Activated CD8-positive, alpha-beta memory T cell treated with anti-CD3 and anti-CD28 coated beads for 1 hour (primary cell): ENCODE measurements at places on chromosomes 11 and 22.
A peak's percentile ranks its signal among the peaks of the same experiment; 100 is the strongest.

DNA sequence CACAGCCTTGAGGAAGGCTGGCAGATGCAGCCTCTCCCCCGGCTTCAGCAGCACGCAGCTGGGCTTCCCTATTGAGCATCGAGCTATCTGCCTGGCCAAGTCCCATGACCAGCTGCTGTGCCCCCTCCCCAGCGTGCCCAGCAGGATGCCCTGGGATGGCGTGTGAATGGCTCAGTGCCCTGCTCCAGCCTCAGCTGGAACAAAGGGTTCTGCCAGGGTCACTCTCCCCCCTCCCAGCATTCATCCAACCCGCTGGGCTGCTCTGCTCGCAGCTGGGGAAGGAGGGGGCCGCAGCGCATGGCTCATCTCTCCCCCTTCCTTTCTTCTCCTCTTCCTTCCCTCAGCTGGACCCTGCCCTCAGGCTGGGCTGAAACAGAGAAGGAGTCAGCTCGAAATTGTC, 14.5 kb downstream of the LRP4 start:
- DNase-seq: no peak

- DNase-seq: no peak
These were observed 83.3 kb upstream of the SUSD2 start for GRCh38 chr22:24097961-24098391.

- DNase-seq: no peak
These were observed 1.4 kb upstream of the PIWIL3 start for GRCh38 chr22:24775769-24776492.

- DNase-seq: no peak
These were observed 33.1 kb upstream of the PICALM start for GRCh38 chr11:86101941-86102407.

DNA sequence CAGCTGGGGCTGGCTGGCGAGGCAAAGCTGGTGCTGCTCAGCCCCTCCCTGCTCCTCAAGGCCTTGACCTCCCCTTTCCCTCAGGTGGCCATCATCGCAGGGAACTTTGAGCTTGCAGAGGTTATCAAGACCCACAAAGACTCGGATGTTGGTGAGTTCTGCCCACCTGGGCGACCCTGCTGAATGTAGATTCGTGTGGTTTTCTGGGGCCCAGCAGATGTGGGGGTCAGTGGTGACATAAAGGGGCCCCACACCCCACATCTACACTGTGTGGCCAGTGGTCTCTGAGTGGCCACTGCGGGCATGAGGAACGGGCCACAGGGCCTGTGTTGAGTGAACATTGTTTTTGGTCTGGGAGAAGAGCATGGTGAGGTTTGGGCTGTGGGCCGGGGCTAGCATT, 11.9 kb downstream of the SHANK3 start:
- no peak for DNase-seq

DNA sequence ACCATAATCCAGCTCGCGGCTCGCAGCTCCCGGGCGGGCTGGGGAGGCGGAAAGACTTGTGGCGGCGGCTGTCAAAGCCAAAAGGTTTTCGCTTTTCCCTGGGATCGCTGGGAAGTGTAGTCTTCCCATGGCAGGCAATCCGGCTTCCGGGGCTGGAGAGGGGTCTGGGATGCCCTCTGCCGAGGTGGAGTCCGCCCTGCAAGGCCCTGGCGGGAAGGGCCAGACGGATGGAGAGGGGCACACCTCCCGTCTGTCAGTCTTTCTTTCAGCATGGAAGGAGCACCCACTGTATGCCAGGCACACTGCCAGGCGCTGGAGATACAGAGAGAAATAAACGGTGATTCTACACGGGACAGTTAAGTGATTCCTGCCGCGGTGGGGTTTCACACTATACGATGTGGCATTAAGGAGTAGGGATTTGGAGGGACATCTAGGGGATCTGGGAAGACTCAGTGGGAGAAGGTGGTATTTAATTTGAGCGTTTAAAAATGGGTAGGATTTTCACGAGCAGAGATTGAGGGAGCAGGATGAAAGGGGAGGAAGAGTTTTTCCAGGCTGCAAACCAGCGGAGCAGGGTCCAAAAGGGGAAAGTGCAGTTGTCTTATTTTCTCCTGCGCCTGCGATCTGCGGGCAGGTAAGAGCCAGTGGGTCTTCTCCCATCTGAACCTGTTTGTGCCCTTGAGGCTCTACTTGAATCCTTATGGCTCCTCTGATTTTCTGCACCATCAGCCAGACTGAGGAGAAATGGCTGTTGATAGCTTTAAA, at the start of gene BACE1:
BACE1 (minus strand) TSS at position 60 of the 765 bp plus-strand sequence. CDS start 461 bp downstream, outside the sequence.
- DNase-seq: no peak

DNA sequence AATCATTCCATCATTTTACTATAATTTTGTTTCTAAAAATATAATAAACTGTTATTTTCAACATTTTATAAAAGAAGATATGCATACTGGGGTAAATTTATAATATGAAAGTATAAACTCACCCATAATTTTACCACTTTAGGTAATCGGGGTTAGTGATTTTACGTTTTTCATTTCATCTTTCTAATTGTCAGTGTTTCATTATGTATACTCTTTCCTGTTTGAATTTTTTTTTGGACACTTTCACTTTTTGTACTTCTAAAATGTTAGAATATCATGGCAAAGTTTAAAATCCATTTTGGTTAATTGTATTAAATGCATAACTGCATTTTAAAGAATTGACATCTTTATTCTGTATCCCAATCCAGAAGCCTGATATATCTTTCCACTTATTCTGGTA, 115.8 kb downstream of the METTL15 start:
- no peak for DNase-seq

GRCh38 chr11:70270877-70271648, 573 bp downstream of the PPFIA1 start:
- DNase-seq: no peak

DNA sequence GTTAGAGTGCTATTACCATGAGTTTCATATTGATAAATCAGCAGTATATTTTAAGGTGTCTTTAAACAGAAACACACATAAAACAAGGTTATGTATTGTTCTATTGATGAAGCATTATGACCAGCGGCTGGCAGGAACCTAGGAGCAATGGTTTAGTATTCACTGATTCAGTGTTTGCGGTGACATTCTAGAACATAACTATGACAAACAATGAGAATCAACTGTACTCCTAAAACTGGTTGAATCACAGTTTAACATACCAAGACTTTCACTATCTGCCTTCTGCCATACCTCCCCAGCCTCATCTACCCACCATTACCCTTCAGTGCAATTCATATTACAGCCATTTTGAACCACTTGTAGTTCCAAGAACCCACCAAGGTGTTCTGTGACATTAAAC, 8.8 kb downstream of the HOATZ start:
- DNase-seq: no peak

DNA sequence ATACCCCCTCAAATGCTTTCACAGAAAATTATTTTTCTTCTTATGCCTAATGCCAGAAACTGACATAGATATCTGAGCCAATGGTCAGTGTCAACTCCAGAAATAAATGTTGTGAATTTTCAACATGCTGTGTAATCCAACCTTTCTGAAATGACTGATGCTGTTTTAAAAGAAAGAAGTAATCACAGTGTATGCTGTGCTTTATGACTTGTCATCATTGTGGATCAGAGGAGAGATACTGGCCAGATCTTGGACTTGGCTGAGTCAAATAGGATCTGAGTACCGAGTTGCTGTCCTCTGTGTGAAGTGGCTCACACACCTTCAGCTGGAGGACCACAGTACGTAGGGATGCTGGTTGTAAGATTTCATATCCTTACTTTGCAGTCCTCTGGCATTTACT, 89.9 kb upstream of the ARHGAP20 start:
- DNase-seq: no peak

- DNase-seq: no peak
These were observed 62.1 kb upstream of the PHOX2A start for GRCh38 chr11:72305891-72306585.

DNA sequence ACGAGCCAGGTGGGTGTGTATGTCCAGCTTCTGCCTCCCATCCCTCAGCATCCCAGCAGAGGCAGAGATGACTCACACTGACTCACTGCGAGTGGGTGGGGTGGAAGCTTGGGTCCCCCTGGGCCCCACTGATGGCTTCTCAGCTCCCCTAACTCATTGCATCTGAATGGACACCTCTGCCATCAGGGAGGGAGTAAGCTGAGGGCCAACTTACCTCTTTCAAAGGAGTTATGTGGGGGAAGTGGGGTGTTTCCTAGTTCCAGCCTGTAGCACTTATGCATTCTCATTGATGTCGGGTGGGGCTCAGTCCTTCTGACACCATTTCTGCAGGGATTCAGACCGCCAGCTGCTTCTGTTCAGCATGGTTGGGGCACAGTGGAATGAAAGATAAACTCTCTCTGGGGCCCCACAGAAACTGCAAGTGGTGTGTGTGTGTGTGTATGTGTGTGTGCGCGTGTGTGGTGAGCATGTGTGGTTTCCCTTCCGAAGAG, 1425.8 kb downstream of the TBC1D22A start:
- DNase-seq: no peak

GRCh38 chr11:2325719-2326118, 23.9 kb downstream of the TSPAN32 start:
- DNase-seq: no peak

DNA sequence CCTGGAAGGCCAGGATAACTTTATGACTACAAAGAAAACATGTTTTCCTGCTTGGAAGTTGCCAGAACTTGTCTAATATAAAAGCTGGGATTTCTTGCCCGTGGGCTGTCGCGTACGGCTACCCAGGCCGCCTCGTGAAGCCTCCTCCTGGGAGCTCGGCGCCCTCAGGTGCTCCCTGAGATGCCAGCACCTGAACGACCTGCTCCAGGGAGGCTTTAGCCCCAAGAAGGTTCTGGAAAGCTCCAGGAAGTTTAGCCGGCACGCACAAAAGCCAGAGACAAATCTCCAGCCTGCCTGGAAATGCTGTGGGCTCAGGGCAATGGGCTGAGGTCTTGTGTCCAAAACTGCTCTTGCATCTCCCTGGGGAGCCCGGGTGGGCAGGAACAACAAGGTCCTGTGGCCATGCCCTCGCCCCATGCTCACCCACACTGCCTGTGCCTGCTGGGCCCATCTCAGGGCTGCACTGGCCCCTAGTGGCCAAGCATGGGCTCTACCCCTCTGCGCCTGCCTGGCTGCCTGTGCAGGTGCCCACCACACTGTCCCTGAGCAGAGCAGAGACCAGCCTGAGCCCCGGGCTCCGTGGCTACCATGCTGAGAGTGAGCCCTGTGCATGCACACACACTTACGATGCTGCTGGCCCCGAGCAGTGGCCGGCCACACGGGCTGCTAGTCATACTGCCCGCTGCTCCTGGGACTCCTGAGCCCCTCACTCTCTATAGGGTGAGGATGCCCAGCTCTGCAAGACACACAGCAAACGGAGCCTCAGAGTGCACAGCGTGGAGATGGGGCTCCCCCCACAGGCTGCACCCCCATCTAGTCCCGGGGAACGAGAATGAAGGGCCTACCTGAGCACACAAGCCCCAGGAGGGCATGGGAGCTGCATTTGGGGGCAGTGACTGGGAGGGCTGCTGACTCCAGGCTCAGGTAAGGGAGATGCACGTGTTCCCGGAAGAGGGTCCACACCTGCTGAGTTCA, 4.9 kb upstream of the CELSR1 start:
- peak; percentile 56 for DNase-seq

DNA sequence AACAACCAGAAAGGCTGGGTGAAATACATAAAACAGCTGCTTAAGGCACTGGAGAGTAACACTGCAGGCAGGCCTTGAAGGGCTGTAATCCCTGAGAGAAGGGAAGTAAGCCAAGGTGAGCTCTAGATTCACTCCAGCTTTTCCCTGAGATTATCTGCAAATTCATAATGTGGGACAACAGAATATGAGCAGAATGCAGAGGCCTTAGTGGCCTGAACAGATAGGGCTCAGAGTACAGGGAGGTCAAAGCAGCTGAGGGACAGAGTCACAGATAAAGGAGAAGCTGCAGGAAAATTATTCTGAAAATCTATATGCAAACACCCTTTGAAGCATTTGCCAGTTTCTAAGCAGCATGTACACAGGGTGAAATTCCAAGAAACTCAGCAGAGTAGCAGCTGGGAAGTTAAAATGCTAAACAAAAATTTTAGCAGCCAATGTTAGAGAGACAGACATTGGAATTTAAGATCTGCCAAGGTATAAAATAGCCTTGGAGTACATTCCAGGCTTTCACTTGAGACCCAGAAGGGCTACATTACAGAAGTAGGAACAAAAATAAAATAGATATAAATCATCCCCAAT, 48.1 kb upstream of the CWF19L2 start:
- DNase-seq: no peak
